ENCODE measurements at places on chromosomes 5 and 9.

DNA sequence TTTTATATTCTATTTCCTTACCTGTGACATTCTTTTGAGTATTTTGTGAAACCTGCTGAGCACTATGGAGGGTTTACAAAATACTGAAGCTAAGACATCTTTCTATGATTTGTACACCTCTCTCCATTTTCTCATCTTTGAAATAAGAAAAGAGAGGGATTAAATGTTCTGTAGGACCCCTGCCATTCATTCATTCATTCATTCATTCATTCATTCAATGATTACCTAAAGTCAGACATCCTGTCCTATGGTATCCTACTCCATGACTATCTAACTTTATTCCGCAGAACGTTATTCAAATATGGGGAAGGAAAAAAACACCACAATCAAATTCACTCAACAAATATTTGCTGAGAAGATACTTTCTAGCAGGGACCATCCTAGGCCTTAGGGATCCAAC is 51.4 kb downstream of the AP3B1 start:
- no peak overlapping the region for H3K27ac ChIP-seq
- DNase-seq: no peak
- H3K4me3 ChIP-seq: no peak overlapping the region
- H3K27me3 ChIP-seq: no peaks in the 10 kb centered on the region
- no peaks in the 10 kb centered on the region for H3K4me1 ChIP-seq

GRCh38 chr5:76331126-76331525 is 72.0 kb upstream of the IQGAP2 start:
- peaks cover 2% of the 10 kb centered on the region for H3K36me3 ChIP-seq
- no peaks in the 10 kb centered on the region for H3K27me3 ChIP-seq
- H3K27ac ChIP-seq: peak overlapping the region; percentile 75
- peaks cover 36% of the 10 kb centered on the region for H3K4me1 ChIP-seq

DNA sequence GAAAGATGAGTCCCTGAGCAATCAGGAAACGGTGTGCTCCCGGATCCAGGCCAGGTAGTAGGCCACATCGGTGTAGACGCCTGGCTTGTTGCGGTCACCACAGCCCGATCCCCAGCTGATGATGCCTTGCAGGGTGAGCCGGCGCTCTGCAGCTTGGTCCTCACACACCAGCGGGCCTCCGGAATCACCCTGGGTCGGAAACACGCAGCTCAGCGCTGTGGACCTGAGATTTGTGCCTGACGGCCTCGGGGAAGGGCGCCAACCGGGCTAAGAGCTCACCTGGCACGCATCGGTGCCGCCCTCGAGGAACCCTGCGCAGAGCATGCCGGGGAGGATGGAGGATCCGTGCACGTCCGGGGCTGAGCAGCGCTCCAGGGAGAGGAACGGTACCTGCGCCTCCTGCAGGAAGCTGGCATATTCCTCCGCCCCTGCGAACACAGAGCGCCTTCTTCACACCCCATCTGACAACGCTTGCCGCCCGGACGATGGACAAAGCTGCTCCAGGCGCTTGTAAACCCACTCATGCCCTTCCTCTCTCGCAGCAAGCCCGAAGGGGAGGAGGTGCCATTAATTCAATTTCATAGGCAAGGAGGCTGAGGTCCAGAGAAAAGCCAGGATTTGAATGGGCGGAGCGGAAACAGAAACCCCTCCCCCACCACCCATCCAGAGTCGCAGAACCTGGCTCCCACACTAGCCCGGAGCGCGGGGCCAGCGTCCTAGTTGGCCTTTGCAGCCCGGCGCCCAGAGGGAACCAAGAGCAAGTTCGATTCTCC is 2.0 kb upstream of the PFN3 start:
- H3K27me3 ChIP-seq: peaks cover 30% of the 10 kb centered on the region
- peaks cover 37% of the 10 kb centered on the region for H3K4me1 ChIP-seq
- H3K27ac ChIP-seq: no peak overlapping the region
- no peaks in the 10 kb centered on the region for H3K36me3 ChIP-seq
- DNase-seq: peak; percentile 71

- no peak overlapping the region for H3K27ac ChIP-seq
- DNase-seq: no peak
- H3K4me3 ChIP-seq: no peak overlapping the region
- H3K27me3 ChIP-seq: peaks cover 9% of the 10 kb centered on the region
- peaks cover 2% of the 10 kb centered on the region for H3K4me1 ChIP-seq
- H3K36me3 ChIP-seq: no peaks in the 10 kb centered on the region
Observed at GRCh38 chr5:170625221-170626165, 121.7 kb downstream of the KCNIP1 start.

DNA sequence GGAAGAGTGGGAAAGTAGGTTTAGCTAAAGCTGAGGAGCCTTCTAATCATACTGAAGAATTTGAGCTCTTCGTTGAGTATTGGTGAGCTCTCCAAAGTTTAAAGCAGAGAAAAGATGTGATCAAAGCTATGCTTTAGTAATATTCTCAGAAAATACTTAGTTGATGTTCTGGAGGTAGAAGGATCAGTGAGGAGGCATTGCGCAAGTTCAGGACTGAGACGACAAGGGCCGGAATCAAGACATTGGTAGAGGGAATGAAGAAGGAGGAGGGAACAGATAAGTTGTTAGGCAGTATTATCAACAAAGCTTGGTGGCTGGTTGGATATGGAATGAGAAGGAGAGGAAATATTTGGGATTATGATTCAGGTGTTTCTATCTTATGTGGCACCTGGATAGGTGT is 7.1 kb downstream of the CAVIN4 start:
- H3K27me3 ChIP-seq: peaks cover 10% of the 10 kb centered on the region
- no peak for DNase-seq
- no peak overlapping the region for H3K27ac ChIP-seq
- H3K4me1 ChIP-seq: no peaks in the 10 kb centered on the region

DNA sequence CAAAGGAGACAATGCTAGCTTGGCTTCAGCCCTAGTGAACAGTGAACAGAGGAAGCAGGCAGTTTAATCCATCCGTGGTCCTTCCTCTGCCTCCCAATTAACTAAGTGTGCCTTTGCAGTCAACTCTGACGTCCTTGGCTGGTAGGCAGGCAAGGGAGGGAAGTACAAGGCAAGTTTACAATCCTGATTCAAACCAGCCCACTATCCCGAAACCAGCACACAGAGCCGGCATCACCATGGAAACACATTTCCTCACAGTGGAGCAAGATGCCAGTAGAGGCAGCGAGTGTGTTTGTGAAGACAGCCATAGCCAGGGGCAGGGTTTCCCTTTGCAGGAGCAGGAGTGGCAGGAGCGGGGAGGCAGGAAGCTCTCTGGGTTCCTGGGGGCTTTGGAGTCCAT is 73.9 kb downstream of the GOLPH3 start:
- DNase-seq: no peak
- H3K27me3 ChIP-seq: no peaks in the 10 kb centered on the region

DNA sequence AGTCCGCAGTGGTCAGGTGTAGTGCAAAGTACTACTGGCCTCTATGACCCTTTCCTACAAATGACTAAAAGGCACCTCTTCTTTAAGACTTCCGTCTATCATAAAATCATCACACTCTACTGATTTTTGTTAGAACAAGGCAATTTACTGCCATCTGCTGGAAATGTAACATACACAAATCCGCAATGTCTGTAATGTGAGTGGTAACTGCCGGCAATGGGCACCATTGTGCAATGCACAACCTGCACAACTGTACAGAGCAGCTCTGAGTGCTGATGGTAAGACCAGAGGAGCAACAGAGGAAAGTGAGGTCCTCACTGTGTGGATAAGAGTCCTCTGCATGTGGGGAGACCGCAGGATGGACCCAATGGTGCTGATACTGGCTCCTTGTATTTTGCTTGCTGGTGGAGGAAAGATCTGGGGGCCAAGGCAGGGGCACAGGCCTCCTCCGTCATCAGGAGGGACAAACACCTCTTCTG is 103.7 kb downstream of the ATPSCKMT start:
- no peaks in the 10 kb centered on the region for H3K4me1 ChIP-seq
- no peak overlapping the region for H3K27ac ChIP-seq
- DNase-seq: no peak
- H3K4me3 ChIP-seq: no peak overlapping the region

- no peak overlapping the region for H3K4me3 ChIP-seq
- no peaks in the 10 kb centered on the region for H3K27me3 ChIP-seq
- H3K27ac ChIP-seq: no peak overlapping the region
Observed at GRCh38 chr9:5441043-5441442, 3.3 kb upstream of the PLGRKT start.

DNA sequence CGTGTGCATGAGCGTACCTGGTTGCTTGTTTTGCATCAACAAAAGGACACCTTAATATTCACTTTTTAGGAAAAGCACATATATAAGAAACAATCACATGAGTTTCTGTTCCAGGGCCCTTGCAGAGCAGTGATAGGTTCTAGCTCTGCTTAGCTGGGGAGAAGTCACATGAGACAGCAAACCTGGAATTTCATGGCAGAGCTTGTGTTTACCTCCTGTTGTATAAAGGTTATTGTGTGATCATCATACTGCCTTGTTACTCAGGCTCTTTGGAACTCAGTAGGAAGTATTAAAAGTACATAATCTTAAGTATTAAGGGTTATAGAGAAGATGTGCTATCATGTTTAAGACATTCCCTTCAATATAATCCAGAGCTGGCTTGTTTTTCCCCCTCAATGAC is 18.0 kb upstream of the VLDLR start:
- DNase-seq: no peak
- H3K27ac ChIP-seq: no peak overlapping the region
- peaks cover 1% of the 10 kb centered on the region for H3K4me1 ChIP-seq
- H3K27me3 ChIP-seq: peaks cover 19% of the 10 kb centered on the region

GRCh38 chr9:1775230-1775629 is 239.9 kb upstream of the SMARCA2 start:
- no peak overlapping the region for H3K27ac ChIP-seq
- no peak overlapping the region for H3K4me3 ChIP-seq
- H3K4me1 ChIP-seq: no peaks in the 10 kb centered on the region
- H3K27me3 ChIP-seq: peaks cover 3% of the 10 kb centered on the region
- no peak for DNase-seq

DNA sequence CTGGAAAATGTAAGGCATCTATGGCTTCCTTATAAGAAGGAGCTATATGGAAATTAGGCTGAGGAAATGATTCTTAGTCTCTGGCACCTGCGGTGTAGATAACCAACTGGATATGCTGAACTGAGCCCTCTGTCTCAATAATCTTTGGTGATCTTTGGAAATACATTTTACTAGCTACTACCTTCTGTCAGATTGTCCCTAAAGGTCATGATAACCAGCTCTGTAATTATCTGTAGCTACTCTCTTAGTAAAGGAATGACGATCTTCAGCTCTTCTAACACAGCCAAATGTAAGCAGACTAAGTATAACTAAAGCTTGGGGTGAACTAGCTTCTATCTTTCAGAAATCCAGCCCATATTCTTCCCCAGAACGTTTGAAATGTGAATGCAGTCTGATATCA is 124.9 kb upstream of the GRHPR start:
- peaks cover 19% of the 10 kb centered on the region for H3K36me3 ChIP-seq
- H3K4me3 ChIP-seq: no peak overlapping the region
- DNase-seq: no peak
- H3K4me1 ChIP-seq: peaks cover 61% of the 10 kb centered on the region
- H3K27ac ChIP-seq: no peak overlapping the region

DNA sequence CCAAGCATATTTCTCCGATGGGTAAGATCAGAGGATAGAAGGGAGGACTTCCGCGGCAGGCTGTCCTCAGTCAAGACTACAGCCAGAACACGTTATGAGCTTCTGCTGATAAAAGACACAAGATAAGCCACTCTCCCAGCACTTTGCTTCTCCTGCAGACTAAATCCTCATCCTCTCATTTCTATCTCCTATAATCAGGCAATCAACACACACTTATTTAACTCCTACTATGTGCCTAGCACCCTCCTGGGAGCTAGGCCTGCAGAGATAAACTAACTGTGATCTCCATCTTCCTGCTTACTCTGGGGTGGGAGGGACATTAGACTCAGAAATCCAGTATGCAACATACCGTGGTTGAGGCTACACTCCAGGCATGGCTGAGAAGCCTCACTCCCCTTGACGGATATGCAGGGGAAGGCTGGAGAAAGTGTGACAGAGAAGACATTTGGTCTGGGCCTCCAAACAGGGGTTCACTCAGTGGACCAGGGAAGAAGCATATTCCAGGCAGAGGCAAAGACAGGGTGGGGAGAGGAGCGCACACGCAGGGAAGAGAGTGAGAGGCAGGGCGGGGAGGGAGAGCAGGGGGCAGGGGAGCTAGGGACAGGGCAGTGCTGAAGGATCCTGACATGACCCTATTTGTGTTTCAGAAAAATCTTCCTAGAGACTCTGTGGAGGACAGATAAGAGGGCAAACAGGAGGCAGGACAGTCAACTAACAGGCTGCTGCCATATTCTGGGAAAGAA is 274.1 kb downstream of the DENND1A start:
- no peak for DNase-seq
- H3K4me3 ChIP-seq: no peak overlapping the region
- no peak overlapping the region for H3K27ac ChIP-seq
- peaks cover 10% of the 10 kb centered on the region for H3K36me3 ChIP-seq
- H3K27me3 ChIP-seq: no peaks in the 10 kb centered on the region
- H3K4me1 ChIP-seq: peaks cover 4% of the 10 kb centered on the region

GRCh38 chr5:124593952-124594351 is 152.5 kb downstream of the ZNF608 start:
- H3K4me1 ChIP-seq: no peaks in the 10 kb centered on the region
- no peaks in the 10 kb centered on the region for H3K27me3 ChIP-seq
- H3K4me3 ChIP-seq: no peak overlapping the region
- no peak for DNase-seq
- H3K36me3 ChIP-seq: no peaks in the 10 kb centered on the region
- no peak overlapping the region for H3K27ac ChIP-seq

- H3K4me3 ChIP-seq: no peak overlapping the region
- H3K36me3 ChIP-seq: no peaks in the 10 kb centered on the region
- no peak for DNase-seq
- H3K27ac ChIP-seq: no peak overlapping the region
- H3K27me3 ChIP-seq: no peaks in the 10 kb centered on the region
- no peaks in the 10 kb centered on the region for H3K4me1 ChIP-seq
Observed at GRCh38 chr5:122559676-122560075, 215.2 kb upstream of the SNX2 start.

GRCh38 chr5:151063142-151063989 is 17.5 kb downstream of the TNIP1 start:
- no peak for DNase-seq
- H3K4me1 ChIP-seq: peaks cover 40% of the 10 kb centered on the region
- peak overlapping the region; percentile 30 for H3K27ac ChIP-seq
- H3K27me3 ChIP-seq: no peaks in the 10 kb centered on the region
- peaks cover 28% of the 10 kb centered on the region for H3K36me3 ChIP-seq

- H3K27me3 ChIP-seq: peaks cover 5% of the 10 kb centered on the region
- no peaks in the 10 kb centered on the region for H3K4me1 ChIP-seq
- no peak overlapping the region for H3K27ac ChIP-seq
- DNase-seq: no peak
- H3K4me3 ChIP-seq: no peak overlapping the region
Observed at GRCh38 chr5:57586649-57587048, 104.0 kb upstream of the ACTBL2 start.

- H3K4me3 ChIP-seq: peak overlapping the region; percentile 74
- H3K27ac ChIP-seq: peak overlapping the region; percentile 63
- peaks cover 4% of the 10 kb centered on the region for H3K4me1 ChIP-seq
- H3K27me3 ChIP-seq: peaks cover 2% of the 10 kb centered on the region
- DNase-seq: peak; percentile 52
Observed at GRCh38 chr5:178483620-178484019, 106.6 kb downstream of the COL23A1 start.

- no peaks in the 10 kb centered on the region for H3K36me3 ChIP-seq
- no peaks in the 10 kb centered on the region for H3K4me1 ChIP-seq
- no peak overlapping the region for H3K27ac ChIP-seq
- no peak for DNase-seq
- no peaks in the 10 kb centered on the region for H3K27me3 ChIP-seq
Observed at GRCh38 chr9:115637661-115638060, 515.9 kb upstream of the PAPPA start.

GRCh38 chr5:80369521-80369920 is 38.3 kb upstream of the ZFYVE16 start:
- DNase-seq: no peak
- no peak overlapping the region for H3K27ac ChIP-seq
- H3K27me3 ChIP-seq: peaks cover 23% of the 10 kb centered on the region

- no peak for DNase-seq
- no peaks in the 10 kb centered on the region for H3K27me3 ChIP-seq
- H3K27ac ChIP-seq: no peak overlapping the region
- H3K36me3 ChIP-seq: no peaks in the 10 kb centered on the region
Observed at GRCh38 chr5:45335978-45336377, 360.2 kb downstream of the HCN1 start.
